ENCODE measurements at places on chromosomes 2 and 18. TPM values are rescaled to one million over a fixed set of nuclear protein-coding genes. Genes with fewer than 3 reads are reported as not detected.

DCDC2C gene
- not detected for total RNA-seq

SP140 gene
- 77.7 TPM for total RNA-seq

SDC1 gene
- total RNA-seq, result 0.41 TPM

MC2R gene
- not detected for total RNA-seq

HOXD8 gene
- total RNA-seq, result not detected

CCDC74A gene
- total RNA-seq, result 7.1 TPM

WNT6 gene
- total RNA-seq, result not detected

MOCOS gene
- total RNA-seq, result 0.36 TPM

IGFBP2 gene
- 0.14 TPM for total RNA-seq

DNA sequence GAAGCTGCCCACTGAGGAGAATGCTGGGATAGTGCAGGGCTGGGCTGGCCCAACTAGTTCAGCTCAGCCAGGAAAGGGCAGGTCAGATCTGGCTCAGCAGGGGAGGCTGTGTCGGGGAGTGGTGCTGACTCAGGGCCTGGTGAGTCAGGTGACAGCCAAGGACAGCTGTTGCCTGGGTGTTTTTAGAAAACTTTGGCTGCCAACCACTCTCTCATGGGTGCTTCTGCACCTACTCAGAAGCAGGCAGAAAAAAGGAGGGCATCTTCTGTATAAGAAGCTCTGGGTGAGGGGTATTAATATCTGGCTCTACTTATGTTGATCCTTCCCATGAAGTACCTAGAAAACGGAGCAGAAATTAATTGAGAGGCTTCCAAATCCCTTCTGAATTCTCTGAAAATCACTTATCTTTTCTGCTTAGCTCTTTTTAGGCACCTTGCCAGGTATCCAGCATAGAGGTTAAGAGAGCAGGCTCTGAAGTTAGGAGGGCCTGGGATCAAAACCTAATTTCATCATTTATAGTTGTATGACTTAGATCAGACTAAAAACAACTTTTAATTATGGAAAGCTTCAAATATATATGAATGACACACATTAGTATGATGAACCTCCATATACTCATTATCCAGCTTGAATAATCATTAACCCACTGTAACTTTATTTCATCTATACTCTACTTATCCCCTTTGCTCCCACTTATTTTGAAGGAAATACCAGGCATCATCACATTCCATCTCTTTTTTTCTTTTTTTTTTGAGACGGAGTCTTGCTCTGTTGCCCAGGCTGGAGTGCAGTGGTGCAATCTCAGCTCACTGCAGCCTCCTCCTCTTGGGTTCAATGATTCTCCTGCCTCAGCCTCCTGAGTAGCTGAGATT is 15.5 kb upstream of the RAB10 start:
- DNase-seq, result peak; percentile 18

DNA sequence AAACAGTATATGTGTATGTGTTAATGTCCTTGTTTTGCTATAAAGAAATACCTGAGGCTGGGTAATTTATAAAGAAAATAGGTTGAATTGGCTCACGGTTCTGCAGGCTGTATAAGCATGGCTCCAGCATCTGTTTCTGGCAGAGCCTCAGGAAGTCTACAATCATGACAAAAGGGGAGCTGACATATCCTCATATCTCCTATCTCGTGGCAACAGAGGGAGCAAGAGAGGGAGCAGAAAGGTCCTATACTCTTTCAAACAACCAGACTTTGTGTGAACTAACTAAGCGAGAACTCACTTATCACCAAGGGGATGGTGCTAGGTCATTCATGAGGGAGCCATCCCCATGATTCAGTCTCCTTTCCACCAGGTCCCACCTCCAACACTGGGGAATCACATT is 13.0 kb downstream of the CALCRL start:
- DNase-seq, result no peak

DNA sequence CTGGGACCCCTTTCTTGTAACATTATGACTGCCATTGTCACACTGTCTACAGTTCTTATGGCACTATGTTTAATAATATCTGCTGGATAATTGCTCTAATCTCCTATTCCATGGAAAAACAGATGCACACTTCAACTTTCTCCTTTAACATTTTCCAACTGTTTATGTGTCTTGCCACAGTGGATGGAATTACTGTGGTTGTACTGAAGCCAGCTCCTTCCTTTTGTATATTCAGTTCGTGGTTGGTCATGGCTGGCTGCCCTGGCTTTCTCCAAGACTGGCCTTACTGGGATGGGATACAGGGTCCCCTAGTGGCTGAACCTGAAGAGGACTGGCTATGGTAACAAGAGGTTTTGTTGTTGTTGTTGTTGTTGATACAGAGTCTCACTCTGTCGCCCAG is 113.9 kb downstream of the SS18 start:
- DNase-seq, result no peak

GRCh38 chr2:219056896-219057708 is 3.6 kb downstream of the IHH start:
- no peak for DNase-seq

DNA sequence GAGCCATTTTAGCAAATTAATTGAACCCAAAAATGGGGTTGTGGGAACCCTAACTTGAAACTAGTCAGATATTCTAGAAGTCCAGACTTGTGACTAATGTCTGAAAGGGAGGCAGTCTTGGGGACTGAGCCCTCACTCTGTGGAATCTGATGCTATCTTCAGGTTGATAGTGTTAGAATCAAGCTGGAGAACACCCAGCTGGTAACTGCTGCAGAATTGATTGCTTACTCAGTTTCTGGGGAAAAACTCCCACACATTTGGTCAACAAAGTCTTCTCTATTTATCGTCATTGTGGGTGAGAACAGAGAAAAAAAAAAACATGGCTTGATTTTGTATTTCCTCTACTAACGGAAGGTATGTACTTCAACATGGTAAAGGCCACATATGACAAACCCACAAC is 1925.8 kb upstream of the CELF4 start:
- no peak for DNase-seq

DNA sequence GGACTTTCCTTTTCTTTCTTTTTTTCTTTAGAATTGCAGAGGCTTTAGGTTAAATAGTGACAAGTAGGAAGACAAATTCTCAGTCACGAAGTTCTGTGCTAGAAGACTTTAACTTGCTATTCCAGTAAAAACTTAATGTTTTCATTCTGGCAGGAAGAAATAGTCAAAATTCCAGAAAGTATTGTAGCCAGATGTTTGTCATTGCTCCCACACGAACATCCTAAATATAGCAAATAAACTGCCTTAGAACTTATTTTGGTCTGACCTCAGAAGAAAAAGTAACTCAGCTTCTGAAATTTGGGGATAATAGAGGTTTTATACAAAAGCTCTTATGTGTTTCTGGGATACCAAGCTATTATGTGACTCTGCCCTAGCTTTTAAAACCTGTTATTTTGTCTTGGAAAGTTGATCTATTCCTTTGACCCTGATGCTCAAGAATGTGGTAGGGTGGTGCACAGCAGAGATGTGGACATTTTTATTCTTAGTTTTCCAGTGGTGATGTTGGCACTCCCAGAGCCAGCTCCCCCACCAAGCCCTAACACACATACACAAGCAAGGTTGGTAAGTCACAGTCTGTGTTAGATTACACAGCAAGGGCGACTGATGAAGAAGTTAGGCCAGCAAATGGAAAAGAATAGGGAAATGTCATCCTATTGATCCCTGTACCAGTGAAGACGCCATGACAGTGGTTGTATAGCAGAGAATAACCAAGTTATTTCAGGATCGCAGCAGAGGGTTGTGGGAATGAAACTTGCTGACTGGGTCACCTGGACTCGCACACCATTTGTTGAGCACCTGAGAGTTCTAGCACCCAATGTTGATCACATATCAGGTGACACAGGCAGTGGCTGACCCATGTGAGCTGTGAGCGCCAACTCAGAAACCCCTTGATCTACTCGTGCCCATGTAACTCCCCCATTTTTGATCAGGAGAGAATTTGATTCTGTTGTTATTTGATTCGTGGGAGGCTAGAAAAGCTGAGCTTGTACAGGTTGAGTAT is 23.7 kb downstream of the FARP2 start:
- no peak for DNase-seq

- DNase-seq, result no peak
These were observed 82.8 kb downstream of the INHBB start for GRCh38 chr2:120428748-120429147.

DNA sequence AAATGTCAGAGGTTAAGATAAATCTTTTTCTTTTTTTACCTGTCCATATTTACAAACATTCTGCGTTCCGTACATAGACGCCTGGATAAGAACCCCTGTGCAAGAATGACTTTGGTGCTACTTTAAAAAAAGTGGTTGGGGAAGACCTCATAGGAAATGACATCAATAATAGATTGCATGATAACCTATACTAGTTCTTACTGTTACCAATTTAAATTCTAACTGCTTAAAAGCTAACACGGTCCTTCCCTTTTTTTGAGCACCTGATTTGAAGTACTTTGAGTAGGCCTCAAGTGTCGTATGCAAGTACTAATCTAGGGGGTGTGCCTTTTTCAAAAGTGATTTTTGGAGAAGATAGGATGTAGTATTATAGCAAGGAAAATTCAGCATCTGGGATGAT is 2.1 kb downstream of the SLC39A10 start:
- no peak for DNase-seq

- DNase-seq, result no peak
These were observed 118.6 kb upstream of the EML6 start for GRCh38 chr2:54604871-54605270.

DNA sequence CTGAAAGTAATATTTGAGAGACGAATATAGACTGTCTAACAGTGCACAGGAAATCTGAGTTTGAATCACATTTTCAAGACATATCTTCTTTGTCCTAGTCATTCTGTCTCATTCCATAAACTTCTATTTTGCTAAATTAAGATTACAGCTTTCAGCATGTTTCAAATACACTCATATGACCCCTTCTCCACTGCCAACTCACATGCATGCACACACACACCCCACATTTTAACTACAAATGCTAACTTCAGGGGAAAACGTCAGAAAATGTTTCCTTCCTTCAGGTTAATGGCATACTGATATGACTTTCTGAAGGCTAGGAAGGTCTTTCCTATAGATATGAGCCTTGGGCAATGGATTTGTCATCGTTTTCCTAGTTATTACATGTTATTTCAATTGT is 373.7 kb downstream of the RBM43 start:
- no peak for DNase-seq

GRCh38 chr2:58006256-58006951 is 40.2 kb upstream of the VRK2 start:
- DNase-seq, result no peak

- DNase-seq, result no peak
These were observed 87.7 kb downstream of the LIMS1 start for GRCh38 chr2:108621687-108622681.

DNA sequence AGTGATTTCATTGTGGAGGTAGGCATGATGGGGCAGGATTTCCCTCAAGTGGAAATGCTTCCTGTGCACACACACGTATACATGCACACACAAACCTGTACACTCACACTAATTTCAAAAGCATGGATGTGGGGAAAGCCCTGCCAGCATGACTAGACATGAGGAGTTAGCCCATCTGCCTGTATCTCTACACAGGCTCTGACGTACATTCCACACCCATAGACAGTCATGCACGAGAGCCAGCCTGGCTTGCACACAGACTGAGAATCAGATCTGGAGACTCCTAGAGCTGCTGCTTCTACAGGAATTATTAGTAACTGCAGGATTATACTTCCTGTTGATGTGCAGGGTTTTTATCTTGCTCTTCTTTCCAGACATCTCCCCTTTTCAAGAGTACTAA is 27.3 kb upstream of the NFU1 start:
- no peak for DNase-seq

DNA sequence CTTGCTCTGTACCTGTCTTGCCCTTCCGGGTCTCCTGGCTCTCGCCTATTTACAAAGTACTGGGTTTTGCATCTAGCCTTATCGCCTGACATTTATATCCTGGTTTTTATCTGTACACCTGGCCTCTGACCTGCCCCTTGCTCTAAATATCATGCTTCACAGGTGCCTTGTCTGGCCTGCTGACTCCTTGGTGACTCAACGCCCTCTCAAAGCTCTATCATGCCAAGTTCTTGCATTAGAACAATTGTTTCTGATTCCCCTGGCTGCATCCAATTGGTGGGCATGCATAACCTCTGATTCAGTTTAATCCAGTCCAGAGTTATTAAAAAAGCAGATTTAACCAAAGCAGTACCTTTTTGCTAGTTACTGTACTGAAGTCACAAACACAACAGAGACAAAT is 113.9 kb upstream of the CCDC68 start:
- no peak for DNase-seq

DNA sequence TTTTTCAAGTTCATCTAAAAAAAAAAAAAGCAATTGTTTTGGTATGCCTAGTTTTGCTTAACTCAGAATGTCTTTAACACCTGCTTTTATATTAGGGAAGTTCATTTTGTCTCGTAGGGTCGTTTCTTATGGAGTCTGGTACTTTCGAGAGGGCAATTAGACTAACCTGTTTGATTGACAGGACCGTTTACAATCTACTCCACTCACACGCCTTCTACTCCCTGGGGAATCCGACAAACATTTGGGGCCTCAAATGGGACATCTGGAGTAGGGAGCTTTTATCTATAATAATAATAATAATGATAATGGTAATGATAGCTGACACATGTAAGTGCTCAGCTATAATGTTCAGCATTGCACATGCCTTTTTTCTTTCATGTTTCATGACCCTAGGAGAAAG is 261.6 kb upstream of the RASGRP3 start:
- DNase-seq, result no peak

- DNase-seq, result no peak
These were observed 86.6 kb downstream of the MYCN start for GRCh38 chr2:16026816-16027501.

DNA sequence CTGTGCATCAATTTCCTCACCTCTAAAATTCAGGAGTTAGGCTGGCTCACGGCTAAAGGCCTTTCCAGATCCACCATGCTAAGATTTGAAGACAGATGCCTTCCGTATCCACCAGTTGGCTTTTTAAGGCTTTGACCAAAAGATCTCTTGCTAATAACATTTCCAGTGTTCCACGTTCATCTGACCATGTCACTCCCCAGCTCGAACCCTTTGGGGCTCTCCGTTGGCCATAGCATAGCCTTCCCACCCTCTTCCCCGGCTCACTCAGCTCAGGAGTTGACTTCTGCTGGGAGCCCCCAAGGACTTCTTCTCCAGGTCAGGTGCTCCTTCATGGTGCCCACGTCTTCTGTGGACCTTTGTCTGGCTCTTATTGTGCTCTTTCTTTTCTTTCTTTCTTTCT is 53.3 kb downstream of the MYCN start:
- DNase-seq, result no peak

- no peak for DNase-seq
These were observed 12.3 kb downstream of the TOGARAM2 start for GRCh38 chr2:28993206-28993960.

Data from activated naive CD4-positive, alpha-beta T cell treated with anti-CD3 and anti-CD28 coated beads, Interleukin-2, amount 50 U/mL, for 72 hours (primary cell).